ENCODE measurements at places on chromosomes 3 and 15.

GRCh38 chr3:37943126-37943525 is 47.5 kb upstream of the VILL start:
- DNase-seq, result no peak

DNA sequence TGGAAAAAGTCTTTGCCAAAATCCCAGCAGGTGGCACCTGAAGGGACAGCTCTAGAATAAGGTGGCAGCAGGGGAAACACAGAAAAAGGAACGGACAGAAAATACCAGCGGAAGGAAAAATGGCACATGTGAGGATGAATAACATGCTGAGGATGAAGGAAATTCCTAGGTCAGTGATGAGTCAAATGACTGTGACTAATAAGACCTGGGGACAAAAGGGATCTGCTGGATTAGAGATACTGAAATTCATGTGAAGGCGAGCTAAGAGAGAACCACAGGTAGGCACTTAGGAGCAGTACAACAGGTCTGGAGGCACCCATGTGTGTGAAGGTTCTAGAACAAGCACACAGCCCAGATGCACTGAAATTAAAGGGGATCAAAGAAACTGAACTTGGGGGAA is 482.5 kb downstream of the FOXP1 start:
- no peak for DNase-seq

GRCh38 chr15:28868744-28869345 is 16.9 kb upstream of the APBA2 start:
- DNase-seq, result no peak

- no peak for DNase-seq
Observed at GRCh38 chr15:73931441-73931840, 5.2 kb downstream of the LOXL1 start.

GRCh38 chr15:33701304-33701696 is 267.0 kb upstream of the CHRM5 start:
- no peak for DNase-seq

- DNase-seq, result no peak
Observed at GRCh38 chr15:65195548-65195923, 10.4 kb upstream of the CLPX start.
